PC-3 (cell line): ENCODE measurements at places on chromosomes 13 and 19.
A peak's percentile ranks its signal among the peaks of the same experiment; 100 is the strongest.

GRCh38 chr13:98921015-98921580 is 56.8 kb downstream of the DOCK9 start:
- DNase-seq: no peak

DNA sequence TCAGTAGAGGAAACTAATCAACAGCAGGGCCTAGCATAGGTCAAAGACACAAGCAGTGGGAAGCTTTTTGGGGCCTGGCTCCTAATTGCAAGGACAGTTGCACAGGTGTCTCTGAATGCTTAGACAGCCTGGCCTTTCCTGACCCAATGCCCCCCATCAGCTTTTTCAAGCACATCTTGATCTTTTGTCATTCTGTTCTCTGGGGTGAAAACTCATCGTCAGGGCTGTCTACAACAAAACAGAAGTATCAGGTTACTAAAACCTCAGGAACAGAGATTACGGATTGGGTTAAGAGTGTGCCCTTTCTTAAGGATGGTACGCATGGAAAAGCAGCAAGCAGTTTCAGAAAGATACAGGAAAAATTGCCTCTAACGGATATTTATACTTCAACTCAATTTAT is 8.3 kb upstream of the ZNF254 start:
- DNase-seq: no peak

DNA sequence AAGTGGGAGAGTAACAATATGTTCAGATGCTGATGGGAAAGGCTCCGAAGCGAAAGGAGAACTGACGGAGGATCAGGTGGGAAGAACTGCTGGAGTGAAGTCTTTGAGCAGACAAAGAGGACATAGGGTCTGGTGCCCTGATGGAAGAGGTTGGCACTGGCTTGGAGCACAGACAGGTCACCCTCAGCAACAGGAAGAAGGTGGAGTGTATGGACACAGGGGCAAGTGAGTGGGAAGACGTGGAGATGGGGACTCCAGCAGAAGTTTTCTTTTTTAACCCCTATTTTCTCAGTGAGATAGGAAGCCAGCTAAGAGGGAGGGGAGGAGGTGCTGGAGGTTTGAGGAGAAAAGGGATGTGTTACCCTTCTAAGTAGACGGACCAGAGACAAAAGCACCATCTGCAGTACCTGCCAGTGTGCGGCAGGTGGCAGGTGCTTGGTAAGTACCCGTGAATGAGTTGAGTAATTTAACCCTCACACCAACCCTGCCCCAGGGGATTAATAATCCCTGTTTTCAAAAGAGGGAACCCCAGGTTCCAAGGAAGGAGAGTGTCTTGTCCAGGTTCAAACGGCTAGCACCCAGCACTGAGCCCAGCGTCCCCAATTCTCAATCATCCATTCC is 11.2 kb downstream of the HAS1 start:
- peak; percentile 85 for DNase-seq

DNA sequence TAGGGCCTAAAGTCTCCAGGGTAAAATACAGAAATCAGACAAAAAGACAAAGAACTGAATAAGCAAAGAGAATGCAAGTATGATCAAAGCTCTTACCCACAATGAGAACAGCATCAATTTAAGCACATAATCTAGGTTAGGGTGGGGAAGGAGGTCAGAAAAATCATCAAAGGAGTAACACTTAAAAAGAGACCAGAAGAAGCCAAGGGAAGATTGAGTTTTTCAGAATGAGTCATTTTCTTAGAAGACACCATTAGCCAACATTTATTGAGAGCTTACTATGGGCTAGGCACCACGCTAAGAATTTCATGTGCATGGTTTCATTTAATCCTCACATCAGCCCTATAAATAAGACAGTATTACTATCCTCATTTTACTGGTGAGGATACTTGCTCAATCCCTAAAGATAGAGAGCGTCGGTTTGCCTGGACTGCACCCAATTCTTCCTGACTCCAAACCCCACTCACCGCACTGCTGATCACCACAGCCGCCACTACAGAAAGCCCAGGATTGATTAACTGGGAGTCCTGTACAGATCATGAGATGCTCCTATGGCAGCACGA is 1.7 kb upstream of the SHISA2 start:
- DNase-seq: no peak

GRCh38 chr19:45280471-45280961 is 29.4 kb downstream of the MARK4 start:
- DNase-seq: no peak
